ENCODE measurements at places on chromosomes 11 and 22.

- no peak for DNase-seq
Measured at GRCh38 chr11:96082002-96082899, 158.3 kb upstream of the MTMR2 start.

GRCh38 chr11:67584881-67585873, 1.6 kb downstream of the GSTP1 start:
- DNase-seq = no peak

GRCh38 chr11:36122671-36123070, 166.6 kb downstream of the COMMD9 start:
- no peak for DNase-seq

DNA sequence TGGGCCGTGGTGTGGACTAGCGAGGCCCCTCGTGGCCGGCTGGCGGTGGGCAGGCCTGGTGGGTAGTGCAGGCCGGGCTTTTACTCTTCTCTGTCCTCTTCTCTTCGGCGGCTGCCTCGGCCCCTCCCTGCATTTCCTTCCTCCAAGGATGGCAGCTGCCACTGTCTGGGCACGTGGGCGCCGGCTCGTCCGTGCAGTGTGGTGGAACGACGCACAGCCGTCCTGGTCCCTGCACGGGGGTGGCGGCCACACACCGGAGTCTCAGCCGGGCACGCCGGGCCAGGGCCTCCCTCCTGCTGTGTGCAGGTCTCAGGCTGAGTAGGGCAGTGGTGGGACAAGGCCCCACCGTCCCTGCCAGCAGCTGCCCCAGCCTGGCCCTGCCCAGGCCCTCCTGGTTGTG, 37.7 kb downstream of the MOB2 start:
- no peak for DNase-seq

DNA sequence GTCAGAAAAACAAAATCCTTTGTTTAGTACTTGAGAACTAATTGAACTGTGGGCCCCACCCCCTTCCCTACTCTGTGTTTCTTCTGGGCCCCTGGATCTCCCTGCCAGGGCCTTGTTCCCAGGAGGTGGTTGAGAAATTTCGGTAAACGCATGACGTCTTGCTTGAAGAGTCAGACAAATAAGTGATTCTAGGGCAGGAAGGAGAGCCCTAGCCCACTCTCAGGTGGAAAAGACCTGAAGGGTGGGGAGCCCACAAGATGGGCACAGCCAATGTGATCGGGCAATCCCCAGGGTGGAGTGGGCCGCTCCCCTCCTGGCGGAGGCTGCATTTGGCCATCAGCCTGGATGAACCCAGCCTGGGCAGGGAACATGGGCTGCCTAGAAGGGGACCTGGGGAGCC, 16.8 kb upstream of the P2RY2 start:
- no peak for DNase-seq

DNA sequence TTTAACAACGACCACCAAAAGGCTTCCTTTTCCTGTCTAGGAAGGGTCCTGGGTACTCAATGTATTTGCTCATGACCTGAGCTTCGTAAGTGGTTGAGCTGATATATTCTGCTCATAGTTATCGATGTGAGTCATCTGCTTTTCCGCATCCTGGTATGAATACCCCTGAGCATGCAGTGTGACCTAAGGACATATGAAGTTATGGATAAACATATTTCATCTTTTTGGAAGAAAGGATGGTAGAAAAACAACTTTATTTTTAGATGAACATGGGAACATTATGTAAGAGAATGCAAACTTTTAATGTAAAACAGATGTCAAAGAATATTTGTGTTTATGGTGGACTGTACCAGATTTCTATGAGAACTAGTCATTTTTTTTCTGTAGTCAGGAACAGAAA, 28.4 kb downstream of the TRPC6 start:
- DNase-seq = no peak

- DNase-seq = no peak
Measured at GRCh38 chr11:126403658-126404057, 48.2 kb downstream of the ST3GAL4 start.

GRCh38 chr11:16750417-16750816, 12.0 kb downstream of the C11orf58 start:
- DNase-seq = no peak

GRCh38 chr11:125333354-125334073, 162.6 kb downstream of the FEZ1 start:
- DNase-seq = no peak

GRCh38 chr22:50082961-50083461, 2.2 kb downstream of the MLC1 start:
- DNase-seq = no peak

DNA sequence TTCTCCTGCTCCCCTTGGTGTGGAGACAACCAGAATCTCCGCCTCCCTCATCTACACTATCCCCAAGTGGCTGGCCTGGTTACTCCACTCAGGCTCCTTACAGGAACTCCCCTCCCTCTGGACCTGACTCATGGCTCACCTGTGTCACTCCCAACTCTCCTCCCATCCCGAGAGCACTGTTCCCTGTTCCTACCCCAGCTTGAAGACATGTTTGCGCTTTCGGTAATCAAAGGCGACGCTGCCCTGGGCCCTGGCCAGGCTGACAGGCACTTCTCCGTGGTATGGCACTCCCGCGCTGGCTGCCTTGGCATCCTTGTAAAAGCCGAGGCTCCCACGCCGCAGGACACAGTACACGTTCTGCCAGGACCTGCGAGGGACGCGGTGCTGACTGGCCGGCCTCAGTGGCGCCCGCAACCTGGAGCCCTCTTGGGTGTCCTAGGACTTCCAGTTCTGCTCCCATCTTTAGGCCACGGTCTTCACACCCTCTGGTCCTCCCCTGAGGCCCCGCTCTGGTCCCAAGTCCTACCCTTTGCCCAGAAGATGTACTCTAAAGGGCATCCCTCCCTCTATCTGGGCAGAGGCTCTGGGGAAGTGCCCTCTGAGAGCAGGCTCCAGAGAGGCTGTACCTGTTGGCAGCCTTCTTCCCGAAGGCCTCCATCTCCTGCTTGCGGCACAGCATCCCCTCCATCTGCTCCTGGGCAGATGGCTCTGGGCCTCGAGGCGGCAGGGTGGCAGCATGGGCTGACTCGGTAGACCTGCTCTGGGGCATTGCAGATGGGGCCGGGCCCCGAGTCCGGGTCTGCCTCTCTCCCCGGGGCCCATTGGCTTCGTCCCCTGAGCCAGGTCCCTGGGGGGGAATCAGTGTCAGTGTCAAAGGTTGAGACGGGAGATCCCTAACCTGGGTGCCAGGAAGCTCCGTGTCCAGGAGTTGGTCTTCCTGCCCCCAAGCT, 9.4 kb upstream of the RBM4B start:
- no peak for DNase-seq

DNA sequence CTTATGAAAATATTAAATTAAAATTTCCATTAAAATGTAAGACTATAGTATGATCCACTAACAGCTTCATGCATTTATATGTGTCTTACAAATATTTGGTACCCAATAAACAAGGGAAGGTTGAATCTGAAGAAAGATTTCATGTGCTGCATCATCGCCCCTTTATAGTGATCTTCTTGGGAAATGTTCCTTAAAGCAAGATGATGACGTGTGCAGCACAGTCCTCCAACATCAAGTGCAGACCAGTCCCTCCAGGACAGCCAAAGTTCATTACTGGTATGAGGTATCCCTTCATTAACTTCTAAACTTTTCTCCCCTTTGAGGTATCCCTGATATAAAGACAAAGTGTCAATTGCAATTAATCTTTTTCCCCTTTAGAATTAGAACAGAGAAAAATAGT, 567.0 kb downstream of the METTL15 start:
- DNase-seq = no peak

DNA sequence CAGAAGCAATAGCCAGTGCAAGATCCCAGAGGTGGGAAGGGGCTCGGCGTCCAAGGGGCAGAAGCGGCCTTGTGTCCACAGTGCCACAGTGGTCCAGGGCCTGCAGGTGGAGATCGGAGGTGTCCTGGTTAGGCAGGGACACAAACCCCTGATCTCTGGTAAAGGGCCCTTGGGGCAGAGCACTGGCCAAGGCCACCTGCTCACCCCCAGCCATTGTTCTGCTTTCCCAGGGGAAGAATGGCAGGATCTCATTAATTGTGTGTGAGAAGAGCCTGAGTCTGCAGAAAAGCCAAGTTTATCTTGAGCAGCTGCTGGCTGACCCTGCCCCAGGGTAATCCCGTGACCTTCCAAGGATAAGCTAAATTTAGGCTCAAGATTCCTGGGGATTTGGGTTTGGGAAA, 3.1 kb upstream of the CLDN5 start:
- no peak for DNase-seq

DNA sequence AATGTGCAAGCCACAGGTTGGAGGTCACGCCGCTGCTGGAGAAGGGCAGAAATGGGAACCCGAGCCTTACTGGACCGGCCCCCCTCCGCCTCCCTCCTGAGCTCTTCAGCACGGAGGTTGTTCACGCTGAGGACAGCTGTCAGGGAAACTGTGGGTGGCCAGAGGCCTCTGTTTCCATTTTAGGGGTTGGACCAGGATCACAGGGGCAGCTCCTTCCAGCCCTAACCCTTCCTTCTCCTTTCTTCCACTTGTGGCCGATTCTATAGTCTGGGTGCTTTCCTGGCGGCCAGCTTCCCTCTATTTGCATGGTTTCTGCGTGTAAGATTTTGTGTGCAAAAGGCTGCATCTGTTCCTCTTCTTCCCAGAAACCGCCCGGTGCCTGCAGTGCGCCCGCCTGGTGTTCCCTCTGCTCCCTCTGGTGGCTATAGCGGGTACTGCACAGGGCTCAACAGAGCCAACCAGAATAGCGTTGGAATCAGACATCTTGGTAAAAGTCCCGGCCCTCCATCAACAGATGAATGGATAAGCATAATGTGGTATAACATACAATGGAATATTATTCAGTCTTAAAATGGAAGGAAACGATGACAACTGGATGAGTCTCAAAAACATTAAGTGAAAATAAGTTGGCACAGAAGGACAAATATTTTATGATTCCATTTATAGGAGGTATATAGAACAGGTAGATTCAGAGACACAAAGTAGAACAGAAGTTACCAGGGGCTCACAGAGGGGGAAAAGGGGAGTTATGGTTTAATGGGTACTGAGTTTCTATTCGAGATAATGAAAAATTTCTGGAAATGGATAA, 8.4 kb upstream of the SLC22A8 start:
- peak; percentile 57 for DNase-seq

GRCh38 chr11:45864041-45864440, 16.8 kb downstream of the CRY2 start:
- DNase-seq = no peak

- no peak for DNase-seq
Measured at GRCh38 chr11:62794201-62794775, 2.5 kb upstream of the TMEM223 start.

DNA sequence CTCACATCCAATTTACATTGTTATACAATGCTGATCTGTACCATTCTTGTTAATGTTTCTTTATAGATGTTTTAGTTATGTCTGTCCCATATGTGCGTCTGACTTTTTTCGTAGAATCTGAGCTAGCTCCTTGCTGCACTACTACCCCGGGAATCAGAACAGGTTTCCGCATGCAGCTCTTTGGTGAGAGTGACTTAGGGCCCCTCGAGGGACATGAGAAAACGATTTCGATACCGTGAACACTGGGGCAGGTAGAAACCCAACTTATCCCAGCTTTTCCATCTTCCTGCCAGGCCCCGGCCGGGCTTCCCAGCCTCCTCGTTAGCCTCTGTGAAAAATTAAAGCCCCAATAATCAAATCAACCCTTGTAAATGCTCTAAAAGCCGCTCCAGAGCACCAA, 23.4 kb upstream of the PKNOX2 start:
- DNase-seq = no peak

- peak; percentile 58 for DNase-seq
Measured at GRCh38 chr22:20750461-20751184, 23.3 kb upstream of the SERPIND1 start.

DNA sequence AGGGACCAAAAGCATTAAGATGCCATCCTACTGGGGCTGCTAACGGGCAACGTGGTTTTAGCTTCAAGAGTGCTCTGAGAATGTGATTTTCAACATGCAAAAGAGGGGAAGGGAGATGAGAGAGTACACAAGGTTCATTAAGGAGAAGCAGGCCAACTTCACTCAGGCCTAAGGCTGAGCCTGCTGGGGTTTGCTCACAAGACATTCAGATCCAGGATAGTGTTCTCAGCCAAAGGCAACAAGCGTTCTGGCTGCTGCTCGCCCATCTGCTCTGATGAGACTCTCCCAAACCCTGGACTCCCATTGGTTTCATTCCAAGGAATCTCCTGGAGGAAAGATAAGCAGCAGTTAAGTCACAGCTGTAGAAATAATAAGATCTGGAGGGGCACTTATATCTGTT, 23.6 kb upstream of the UPB1 start:
- no peak for DNase-seq

DNA sequence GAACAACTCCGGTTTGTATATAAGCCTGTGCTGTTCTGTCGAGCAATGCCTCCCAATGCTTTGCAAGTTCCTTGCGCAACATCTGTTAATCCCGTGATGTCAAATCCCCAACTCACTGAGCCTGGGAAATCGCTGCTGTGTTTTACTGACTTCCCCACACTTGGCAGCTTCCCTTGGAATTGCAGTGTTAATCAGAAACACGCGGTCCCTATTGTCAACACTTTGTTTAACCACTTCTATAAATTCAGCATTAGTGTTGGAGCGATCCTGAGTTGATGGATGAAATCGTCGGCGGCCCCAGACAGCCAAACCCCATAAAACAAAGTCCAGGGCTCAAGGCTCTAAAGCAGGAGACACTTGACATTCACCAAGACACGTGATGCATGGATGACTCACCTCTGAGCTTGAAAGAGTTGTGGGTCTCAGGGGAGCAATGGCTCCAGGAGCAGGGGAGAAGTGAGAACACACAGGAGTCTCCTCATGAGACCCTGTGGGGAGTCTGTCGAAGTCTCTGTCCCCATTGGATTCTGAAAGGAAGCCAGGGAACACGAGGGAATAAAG, 555.3 kb downstream of the MIAT start:
- peak; percentile 31 for DNase-seq

- no peak for DNase-seq
Measured at GRCh38 chr11:64734811-64735724, 8.9 kb downstream of the RASGRP2 start.

- no peak for DNase-seq
Measured at GRCh38 chr22:46508491-46508999, 28.9 kb downstream of the CELSR1 start.

DNA sequence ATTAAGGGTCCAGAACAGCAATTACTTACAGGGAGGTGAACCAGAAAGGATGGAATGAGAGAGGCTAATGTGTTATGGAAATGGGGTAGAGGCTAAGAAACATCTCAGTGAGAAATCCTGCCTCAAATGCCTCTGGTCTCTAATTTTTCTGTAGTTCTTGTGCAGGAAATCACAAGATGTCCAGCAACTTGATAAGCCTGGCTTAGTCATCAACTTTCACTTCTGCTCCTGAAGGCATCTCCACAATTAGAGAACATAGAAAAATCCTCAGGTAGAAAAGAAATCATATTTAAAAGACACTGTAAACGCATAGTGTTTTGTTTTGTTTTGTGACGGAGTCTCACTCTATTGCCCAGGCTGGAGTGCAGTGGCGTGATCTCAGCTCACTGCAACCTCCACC, 18.7 kb downstream of the MRGPRX4 start:
- peak; percentile 40 for DNase-seq

- no peak for DNase-seq
Measured at GRCh38 chr11:95254716-95255115, 23.7 kb upstream of the SESN3 start.
